ENCODE measurements at places on chromosomes 6 and 20.

DNA sequence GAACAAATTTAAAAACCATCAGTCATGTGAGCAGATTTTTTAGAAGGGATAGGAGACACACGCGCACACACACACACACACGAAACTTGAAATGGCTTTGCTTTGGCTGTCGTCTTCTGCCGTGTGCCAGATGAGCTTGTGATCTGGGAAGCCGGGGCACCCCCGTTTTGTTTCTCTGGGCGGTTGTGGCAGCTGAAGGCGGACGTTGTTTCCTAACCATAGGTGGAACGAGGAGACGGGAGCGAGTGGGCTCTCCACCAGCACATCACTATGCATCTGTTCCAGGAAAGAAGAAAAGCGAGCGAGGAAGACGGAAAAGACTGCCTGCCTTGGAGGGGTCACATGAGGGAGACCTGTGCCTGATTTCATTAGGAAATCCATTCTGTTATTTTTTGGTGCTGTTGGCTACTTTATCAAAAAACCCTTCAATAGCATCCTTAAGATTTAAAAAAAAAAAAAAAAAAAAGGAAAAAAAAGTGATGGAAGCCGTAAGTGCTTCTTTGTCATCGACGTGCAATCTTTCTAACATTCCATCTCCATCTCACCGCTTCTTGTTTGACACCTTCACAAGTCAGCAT, 142.1 kb downstream of the DTNBP1 start:
- DNase-seq, result no peak

GRCh38 chr6:134351615-134352474, 33.9 kb upstream of the SGK1 start:
- peak; percentile 10 for DNase-seq

- no peak for DNase-seq
Measured at GRCh38 chr6:1770435-1770843, 160.7 kb downstream of the FOXC1 start.

DNA sequence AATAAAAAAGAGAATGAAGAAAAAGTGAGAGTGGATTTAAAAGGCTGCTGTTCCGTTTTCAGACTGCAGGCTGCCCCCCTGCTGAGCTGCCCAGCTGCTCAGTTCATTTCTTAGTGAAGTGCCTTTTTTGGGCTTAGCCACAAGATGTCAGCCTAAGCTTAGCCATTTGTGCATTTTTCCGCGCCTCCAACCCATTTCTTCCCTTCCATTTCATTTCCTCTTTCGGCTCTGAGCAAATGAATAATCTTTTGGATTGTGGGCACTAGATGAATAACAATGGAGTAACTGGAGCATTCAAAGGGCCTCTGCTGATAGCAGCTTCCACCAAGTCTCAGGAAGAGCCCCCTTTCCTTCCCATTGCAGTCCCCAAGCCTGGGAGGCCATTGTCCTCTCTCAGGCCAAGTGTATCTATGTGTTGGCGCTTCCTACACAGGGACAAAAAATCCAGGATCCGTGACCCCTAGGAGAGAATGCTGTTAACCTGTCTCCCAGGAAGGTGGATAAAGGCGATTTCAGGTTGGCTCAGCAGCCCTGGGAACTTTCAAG, 83.5 kb upstream of the SPTLC3 start:
- peak; percentile 73 for DNase-seq

- DNase-seq, result no peak
Measured at GRCh38 chr6:44292661-44293365, 20.3 kb downstream of the AARS2 start.

- no peak for DNase-seq
Measured at GRCh38 chr6:124869416-124869815, 92.8 kb upstream of the RNF217 start.

DNA sequence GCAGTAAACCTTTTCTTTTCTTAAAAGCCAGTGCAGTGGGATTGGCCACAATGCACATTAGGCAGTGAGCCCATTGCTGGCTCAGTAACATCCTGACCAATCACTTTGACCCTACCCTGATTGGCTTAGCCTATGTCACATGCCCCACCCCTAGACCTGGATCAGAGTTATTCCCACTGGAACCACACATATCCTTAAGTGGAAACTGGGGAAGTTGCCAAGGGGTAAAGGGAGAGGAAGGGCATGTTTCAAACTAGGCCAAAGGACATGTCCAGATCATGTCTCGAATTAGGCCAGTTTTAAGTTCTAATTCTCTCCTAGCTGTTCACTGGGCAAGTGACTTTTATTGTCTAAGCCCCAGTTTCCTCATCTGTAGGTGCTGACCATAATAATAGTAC, 69.3 kb downstream of the LY86 start:
- DNase-seq, result no peak

DNA sequence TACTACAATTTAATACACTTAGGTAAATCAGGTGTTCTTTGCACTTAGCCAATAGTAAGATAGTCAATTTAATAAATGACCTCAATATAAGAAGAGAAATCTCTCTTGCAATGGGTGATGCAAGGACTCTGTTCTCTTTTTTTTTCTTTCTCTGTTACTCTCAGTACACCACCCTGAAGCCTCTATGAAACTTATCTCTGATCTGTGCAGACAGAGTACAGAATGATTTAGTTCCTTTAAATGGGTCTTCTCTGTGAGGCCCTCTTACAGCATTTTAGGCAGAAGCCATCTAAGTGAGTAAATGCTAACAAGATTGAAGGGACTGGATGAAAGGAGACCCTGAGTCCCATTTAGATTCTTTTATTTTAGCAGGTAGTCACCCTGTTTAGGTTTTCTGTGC, 312.8 kb downstream of the RFPL4B start:
- no peak for DNase-seq

DNA sequence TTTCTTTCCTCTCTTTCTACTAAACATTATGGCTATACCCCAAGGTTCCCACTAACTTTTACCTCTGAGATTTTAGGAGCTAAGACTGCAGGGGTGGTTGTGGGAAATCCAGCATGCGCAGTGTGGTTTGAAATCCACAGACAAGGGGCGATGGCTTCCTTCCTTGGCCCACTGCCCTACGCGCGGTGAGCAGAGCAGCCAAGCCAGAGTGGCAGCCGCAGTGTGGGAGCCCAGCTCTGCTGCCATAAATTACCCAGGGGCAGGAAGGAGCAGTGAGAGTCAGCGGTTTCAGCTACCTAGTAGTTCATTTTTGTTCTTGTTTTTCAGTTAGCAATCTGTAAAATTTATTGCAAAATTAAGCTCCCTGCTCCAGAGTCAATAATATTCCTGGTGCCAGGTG, 101.4 kb downstream of the BMP2 start:
- no peak for DNase-seq

- no peak for DNase-seq
Measured at GRCh38 chr6:168139121-168139520, 60.1 kb upstream of the FRMD1 start.

- DNase-seq, result peak; percentile 81
Measured at GRCh38 chr20:18496740-18497592, at the start of gene RBBP9. Gene RBBP9, minus strand, starts transcription at chr20:18497225. Its CDS starts 58 bp downstream, at chr20:18497167.

DNA sequence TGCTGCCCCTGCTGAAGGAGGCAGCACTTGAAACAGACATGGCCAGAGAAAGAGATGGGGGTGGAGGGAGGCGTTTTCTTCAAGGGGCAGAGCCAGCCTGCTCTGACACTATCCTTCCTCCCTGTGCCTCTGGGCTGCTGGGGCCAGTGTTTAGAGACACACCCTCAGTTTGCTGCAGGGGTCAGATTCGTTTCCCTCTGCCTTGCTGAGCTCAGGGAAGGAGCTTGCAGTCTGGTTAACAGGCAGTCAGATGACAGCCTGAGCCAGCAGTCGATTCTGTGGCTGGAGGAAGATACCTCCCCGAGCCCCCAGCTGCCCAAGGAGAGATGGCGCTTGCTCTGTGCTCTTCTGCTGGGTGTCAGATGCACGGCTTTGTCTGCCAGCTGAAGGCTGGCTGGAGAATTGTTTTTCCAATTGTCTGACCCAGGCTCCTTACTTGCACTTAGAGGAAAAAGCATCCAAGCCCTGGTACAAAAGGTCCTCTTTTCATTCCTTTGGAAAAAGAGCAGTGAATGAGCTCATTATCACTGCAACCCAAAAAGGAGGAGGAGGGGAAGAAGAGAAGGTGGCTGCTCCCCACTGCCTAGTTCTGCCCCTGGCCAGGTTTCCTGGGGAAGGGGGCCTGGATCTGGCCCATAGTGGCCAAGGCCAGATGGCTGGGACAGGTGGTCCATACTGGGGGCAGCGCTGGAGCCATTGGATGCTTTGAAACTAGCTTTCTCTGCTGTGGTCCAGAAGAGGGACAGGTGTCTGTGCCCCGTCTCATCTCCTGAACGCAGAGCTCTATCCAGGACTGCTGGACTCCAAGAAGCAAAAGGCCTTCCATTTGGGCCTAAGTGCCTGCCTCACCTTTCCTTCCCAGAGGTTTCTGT, 88.2 kb downstream of the TCP11 start:
- DNase-seq, result no peak

DNA sequence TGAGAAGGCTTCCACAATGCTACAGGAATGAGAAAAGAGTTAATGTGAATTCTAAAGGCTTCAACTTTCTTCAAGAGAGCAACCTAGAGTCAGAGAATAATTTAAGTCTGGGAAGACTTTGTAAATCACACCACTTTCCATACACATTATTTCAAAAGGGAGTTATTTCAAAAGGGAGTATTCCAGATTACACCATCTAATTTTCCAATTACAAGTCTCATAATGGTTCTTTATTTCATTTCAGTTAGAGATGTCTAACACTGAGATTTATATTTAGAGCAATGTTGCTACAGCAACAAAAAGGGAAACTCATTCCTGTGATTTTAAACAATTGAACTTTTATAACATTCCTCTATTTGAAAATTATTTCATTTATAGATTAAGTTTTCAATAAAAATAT, 98.8 kb upstream of the DST start:
- DNase-seq, result no peak

GRCh38 chr6:164216368-164216767, 801.9 kb downstream of the QKI start:
- DNase-seq, result peak; percentile 30

GRCh38 chr20:25336561-25337422, 53.8 kb downstream of the ABHD12 start:
- DNase-seq, result no peak

- no peak for DNase-seq
Measured at GRCh38 chr20:48224533-48225050, 439.3 kb upstream of the SULF2 start.

- no peak for DNase-seq
Measured at GRCh38 chr6:137233911-137234863, 15.0 kb upstream of the IFNGR1 start.

GRCh38 chr20:21767739-21768223, 62.3 kb downstream of the PAX1 start:
- DNase-seq, result no peak

GRCh38 chr6:57267586-57268293, 45.6 kb upstream of the RAB23 start:
- no peak for DNase-seq

DNA sequence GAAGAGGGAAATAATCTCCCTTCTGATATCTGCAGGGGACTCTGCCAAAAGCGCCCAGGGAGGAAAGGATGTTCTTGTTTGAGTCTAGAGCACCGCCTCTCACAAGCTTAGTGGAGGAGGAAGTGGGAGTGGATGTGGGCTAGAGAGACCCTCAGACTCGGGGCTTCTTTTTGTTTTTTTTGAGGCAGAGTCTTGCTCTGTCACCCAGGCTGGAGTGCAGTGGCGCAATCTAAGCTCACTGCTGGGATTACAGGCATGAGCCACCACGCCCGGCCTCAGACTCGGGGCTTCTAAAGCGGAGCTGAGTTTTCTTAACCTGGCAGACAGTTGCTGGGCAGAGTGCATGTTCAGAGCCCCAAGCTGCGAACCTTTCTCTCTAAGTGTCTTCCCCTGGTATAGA, 310.8 kb downstream of the BMP7 start:
- DNase-seq, result no peak

GRCh38 chr6:15475872-15476271, 187.0 kb downstream of the DTNBP1 start:
- DNase-seq, result no peak

- DNase-seq, result no peak
Measured at GRCh38 chr6:3912361-3913076, 63.3 kb downstream of the FAM50B start.

GRCh38 chr6:30450548-30450908, 38.8 kb upstream of the HLA-E start:
- DNase-seq, result no peak

Data from NCI-H1092 treated with DMSO at 0.1 percent for 48 hours (cell line).